NT2/D1 (cell line): ENCODE measurements at places on chromosomes 11 and 22.
A peak's percentile ranks its signal among the peaks of the same experiment; 100 is the strongest.

GRCh38 chr11:103637295-103637694, 399.1 kb upstream of the DDI1 start:
- DNase-seq = no peak

DNA sequence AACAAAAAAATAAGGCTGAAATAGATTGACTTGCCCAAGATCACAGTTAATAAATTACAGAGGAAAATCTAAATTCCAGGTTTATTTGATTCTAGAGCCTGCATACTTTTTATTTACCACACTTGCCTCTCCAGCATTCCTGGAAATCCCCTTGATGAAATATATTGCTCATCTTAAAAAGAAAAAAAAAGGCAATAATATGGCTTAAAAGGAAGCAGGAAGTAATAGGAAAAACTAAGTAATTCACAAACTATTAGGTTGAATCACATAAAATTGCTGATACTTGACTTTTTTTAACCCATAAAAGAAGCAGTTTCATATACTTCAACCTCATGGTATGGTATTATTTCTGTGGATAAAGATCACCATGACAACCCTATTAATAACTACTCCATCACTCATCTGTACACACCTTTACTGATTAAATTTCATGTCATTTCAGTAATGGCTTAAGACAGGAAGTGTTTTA, 52.9 kb downstream of the COPB1 start:
- DNase-seq = no peak

- no peak for DNase-seq
Observed at GRCh38 chr11:117849781-117850414, 25.4 kb upstream of the FXYD2 start.

DNA sequence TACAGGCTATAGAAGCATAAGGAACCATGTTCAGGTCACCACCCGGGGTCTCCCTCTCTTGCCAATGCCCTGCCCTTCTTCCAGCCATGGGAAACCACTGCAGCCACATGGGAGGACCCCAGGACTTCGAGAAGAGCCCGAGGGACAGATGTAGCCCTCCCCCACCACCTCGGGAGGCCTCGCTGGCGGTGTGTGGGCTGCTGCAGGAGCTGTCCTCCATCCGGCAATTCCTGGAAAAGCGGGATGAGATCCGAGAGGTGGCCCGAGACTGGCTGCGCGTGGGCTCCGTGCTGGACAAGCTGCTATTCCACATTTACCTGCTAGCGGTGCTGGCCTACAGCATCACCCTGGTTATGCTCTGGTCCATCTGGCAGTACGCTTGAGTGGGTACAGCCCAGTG, 14.5 kb downstream of the HTR3A start:
- DNase-seq = no peak

DNA sequence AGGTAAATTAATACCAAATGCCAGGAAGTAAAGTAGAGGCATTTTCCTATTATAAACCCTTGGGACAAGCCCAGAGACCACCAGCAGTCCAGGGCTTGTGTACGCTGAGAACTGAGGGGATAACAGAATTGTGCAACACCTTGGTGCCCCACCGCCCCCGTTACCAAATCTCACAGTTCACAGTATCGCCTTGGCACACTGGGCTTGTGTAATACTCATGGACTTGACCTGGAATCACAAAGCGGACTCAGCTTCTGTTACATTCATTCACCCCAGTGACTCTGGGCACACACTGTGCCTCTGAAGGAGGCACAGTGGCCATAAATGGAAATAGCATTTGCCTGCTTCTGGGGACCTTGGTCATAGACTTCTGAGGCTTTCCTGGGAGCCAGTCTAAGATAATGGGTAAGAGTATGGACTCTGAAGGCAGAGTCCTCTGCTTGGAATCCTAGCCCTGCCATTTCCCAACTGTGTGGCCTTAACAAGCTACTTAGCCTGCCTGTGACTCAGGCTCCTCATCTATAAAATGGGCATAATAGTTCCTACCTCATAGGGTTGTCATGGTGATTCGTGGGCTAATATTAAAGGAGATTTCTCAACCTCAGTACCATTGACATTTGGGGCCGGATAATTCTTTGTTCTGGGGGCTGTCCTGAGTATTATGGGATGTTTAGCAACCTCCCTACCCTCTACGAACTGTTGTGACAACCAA, 53.7 kb downstream of the TIMP3 start:
- no peak for DNase-seq

GRCh38 chr11:57126766-57127400, 54.9 kb upstream of the LRRC55 start:
- DNase-seq = no peak

DNA sequence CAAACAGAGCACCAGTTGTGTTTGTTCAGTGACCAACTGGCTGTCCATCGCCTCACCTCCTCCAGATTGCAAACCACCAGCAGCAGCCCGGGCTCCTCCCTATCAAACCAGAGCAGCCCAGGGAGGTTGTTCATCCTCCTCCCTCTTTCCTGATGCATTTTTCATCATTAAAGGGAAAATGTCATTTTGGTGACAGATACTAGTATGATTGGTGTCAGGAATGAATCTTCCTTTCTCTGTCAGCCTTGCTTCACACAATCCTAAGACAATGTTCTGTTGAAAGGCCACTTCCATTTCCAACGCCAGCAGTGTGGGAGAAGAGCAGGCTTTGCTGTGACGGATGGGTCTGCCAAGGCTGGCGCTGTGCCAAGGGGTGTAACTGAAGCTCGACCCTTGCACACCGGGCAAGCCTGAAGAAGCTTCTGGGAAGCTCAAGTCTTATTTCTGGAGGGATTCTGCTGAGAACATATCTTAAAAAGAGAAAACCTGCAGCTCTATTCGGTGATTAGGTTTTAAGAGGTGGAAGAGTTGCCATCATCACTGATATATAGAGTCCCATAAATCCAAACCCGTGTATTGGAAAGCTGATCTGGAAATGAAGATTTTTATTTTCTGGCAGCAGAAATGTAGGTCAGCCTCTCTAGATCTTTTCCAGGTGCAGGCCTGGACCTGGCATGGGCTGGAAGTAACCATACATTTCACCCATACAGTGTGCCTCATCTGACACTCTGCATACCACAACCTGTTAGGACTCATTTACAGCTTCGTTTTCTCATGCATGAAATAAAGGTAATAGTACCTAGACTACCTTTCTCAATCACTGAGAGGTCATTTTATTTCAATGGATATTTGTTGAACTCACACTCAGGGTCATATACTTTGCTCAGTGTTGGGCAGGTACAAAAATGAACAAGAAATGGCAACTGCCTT, 524.5 kb downstream of the NTM start:
- DNase-seq = no peak

DNA sequence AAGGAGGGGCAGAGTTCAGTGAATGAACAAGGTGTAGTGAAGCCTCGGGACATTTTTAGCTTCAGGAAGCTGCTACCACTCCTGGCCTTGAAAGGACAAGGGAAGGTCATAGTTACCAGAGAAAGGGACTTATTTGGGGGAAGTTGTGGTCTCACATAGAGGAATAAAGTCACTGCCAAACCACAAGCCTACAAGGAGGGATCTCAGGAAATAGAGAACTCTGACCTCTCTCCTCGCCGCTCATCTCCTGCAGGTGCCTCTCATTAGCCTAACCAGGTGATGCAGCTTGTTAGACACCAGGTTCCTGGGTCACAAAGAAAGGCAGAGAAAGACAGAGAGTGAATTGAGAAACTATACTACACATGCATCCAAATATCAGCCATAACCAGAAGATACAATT, 14.3 kb upstream of the TOLLIP start:
- DNase-seq = no peak

GRCh38 chr11:11971906-11972547, 36.4 kb downstream of the DKK3 start:
- DNase-seq = no peak

DNA sequence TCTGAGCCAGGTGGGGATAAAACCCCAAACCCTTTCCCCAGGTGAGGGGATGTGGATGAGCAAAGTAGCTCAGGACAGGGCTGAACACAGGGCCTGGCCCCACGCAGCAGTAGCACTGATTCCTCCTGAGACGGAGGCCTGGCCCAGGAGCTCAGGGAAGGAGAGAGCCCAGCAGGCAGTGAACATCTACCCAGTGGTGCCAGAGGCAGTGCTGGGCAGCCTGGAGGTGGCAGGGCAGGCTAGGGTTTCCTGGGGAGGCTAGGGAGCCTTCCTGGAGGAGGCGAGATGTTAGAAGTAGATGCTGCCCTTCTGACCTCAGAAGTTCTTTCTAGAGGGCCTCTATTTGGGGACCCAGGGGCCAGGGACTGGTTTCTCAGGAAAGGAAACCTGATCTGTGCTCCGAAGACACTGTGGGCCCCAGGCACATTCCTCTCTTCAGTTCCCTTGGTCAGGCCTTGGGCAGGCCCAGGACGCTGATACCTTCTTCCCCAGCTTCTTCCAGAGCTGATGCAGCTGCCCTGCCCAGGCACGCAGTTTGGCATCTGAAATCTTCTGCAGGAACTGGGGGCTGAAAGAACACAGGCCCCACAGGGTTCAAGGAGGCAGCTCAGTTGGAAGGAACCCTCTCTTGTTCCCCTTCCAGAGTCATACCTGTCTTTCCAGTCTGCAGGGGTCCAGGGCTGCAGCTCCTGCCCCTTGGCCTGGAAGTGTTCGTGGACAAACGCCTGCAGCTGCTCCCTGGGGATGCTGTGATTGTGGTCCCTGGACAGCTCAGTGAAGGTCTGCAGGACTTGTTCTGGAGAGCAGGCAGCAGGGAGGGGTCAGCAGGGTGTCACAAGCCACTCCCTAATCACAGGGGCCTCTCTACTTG, 16.8 kb downstream of the TREH start:
- no peak for DNase-seq

GRCh38 chr22:23383491-23384361, 196.4 kb downstream of the IGLL1 start:
- DNase-seq = no peak

DNA sequence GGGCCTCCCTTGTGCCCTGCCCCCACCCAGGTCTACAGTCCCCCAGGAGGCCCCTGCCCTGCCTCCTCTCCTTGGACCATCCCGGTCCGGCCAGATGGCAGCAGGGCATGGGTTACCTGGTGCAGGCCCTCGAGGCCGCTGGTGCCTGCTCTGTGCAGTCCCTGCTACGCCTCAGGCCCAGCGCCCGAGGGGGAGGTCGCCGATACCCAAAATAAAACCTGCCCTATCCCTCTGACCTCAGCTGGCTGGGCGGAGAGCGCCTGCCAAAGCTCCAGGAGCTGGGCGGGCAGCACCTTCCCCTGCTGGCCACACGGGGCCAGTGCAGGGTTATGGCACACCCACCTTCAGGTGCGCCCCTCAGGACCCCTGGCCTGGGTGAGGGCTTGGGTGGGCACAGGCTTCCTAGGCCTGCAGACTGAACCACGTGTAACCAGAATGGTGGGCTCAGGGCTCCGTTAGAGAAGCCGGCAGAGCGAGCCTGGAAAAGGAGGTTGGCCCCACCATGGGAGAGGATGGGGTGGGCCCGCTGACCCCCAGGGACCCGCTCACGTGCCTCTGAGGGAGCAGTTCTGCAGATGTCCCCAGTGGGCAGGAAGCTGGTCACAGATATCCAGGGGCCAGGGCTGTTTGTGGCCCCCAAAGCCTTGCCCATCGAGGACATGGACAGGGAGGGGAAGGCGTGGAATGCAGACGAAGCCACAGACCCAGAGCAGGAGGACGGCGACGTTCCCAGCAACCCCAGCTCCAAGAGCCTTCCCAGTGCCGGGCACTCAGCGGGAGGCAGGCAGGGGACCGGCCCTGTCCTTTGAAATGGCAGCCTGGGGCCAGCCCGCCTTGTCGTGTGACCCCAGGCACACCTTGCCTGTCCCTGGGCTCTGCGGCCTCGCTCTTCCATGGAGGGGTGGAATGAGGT, 1.7 kb upstream of the TNNT3 start:
- DNase-seq = no peak

GRCh38 chr11:116331381-116331780, 441.4 kb downstream of the BUD13 start:
- no peak for DNase-seq

DNA sequence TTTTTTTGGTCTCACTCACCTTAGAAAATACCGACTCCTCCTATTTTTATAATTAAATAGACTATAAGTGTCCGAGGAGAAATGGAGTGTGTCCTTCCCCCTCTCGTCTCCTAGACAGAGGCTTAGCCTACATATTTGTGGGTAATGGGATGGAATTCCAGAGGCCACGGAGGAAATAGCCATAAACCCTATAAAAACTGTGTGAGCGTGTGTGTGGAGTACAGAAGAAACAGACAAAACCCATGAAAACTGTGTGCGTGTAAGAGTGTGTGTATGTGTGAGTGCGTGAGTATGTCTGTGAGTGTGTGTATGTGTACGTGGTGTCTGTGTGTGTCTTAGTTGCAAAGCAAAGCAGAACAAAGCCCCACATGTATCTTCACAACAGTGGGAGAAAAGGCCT, 883.5 kb downstream of the OPCML start:
- no peak for DNase-seq

DNA sequence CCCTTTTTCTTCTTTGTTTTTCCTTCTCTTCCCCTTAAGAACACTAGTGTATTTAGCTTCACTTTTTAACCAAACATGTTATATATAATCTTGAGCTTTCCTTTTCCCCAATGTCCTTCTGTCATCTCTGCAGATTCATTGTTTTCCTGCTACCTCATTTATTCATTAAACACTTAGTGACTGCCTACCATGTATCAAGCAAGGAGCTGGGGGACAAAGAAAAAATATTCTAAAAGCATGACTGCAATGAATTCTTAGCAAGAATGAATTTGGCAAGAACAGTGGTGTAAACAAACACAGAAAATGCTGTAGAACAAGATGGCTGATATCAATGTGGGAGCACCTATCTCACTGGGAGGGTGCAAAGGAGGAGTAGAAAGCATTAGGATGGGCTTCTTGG, 247.0 kb upstream of the CCDC90B start:
- no peak for DNase-seq

GRCh38 chr11:36702330-36703054, 104.5 kb upstream of the RAG2 start:
- DNase-seq = peak; percentile 78

DNA sequence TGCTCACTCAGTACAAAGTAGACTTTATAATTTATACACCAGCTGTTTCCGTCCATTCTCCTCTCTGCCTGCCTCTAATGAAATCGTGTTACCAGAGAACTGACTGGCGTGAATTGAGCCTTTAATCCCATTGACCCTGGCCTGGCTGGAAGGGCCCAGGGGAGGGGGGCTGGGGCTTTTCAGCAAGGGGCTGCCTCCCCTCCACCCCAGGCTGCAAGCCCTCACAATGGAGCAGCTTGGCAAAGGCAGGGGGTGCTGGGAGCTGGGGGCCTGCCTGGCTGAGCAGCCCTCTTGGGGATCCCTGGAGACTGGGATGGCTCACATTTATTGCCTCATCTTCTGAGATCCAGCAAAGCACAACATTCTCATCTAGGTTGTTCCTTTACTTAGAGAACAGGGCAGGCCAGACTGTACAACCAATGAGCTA, 25.8 kb upstream of the LMO1 start:
- DNase-seq = no peak

- DNase-seq = no peak
Observed at GRCh38 chr11:34300926-34301295, 56.9 kb downstream of the ABTB2 start.

DNA sequence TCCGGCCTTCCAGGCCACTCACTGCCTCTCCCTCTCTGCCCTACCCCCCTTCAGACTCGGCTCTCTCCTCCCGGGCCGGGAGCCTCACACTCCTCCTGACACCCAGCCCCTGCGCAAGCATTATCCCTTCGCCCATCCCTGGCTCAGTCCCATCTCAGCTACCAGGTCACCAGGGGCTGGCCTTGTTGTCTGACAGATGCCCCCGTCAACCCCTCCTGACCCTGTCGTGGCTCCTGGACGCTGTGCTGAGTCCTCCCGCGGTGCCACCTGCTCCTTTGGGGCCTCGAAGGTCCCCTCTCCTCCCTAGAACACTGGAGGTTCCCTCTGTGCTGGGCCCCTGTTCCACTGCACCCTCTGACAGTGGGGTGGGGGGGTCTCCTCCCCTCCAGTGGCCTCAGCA, 32.9 kb downstream of the TRMU start:
- DNase-seq = no peak
